ENCODE measurements at places on chromosomes 11 and 22.

GRCh38 chr22:26487996-26488395 is 4.3 kb downstream of the SRRD start:
- DNase-seq, result no peak

GRCh38 chr11:47270331-47271271 is 668 bp downstream of the MADD start:
- DNase-seq, result peak; percentile 58

DNA sequence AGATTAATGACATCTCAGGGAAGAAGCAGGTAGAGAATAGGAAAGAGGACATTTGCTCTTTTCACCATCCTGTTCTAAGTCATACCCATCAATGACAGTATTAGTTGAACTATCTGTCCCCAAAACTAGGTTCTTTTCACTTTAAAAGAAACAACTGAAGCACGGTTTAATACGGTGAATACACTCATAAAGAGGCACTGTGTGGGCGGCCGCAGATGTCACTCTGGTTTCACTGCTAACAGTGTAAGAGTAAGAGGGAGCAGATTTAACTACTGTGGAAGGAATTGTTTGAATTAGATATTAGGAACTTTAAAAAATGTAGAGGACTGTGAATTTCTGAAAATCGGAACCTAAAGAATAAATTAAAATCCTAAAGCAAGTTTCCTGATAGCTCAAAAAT is 49.5 kb downstream of the VSIG10L2 start:
- no peak for DNase-seq

GRCh38 chr11:121199516-121199915 is 93.1 kb upstream of the SC5D start:
- DNase-seq, result no peak

GRCh38 chr11:66048547-66049323 is at the start of gene GAL3ST3:
GAL3ST3 (minus strand) TSS chr11:66049161; CDS start chr11:66045415, 3,746 bp downstream.
- DNase-seq, result no peak

DNA sequence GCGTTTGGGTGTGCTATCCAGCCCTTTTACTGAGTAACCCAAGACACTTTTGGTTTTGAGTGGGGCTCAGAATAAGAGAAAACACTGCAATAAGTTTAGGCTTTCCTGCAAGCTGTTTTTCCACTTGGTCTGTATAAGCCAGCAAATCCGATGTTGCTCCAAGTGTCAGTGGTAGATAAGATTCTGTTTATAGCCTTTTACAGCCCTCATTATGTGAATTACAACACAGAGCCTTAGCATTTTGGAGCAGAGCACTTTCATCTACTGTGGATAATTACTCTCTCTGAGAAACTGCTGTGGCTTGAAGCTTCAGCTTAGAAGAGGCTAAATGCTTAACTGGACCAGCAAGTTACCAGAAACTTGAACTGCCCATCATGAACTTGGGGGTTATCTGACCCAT is 601.1 kb downstream of the JRKL start:
- DNase-seq, result no peak

DNA sequence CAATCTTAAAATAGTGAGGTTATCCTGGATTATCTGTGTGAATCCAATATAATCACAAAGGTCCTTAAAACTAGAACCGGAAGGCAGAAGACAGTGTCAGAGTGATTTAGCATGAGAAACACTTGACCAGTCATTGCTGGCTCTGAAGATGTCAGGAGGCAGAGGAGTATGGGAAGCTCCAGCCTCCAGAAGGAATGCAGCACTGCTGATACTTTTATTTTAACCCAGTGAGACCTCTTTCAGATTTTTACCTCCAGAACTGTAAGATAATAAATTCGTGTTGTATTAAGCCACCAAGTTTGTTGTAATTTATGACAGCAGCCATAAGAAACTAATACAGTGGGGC is 134.4 kb upstream of the ZC3H12C start:
- no peak for DNase-seq

GRCh38 chr11:65615950-65616574 is 486 bp downstream of the PCNX3 start:
- DNase-seq, result no peak

DNA sequence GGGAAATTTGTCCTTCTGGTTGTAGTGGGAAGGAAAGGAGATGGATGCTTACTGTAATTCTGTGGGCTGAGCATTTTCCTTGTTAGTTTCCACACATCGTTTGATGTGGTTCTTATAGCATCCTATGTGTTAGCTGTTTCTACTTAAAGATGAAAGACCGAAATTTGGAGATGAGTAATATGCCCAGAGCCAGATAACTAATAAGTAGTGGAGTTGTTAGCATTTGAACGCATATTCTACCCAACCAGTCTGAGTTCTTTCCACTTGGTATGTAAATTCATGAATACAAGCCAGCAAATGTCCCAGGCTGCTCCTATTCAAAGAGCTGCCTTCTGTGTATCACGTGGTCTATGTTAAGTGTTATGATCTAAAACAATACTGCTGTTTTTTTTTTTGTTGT is 14.6 kb downstream of the SPECC1L start:
- DNase-seq, result peak; percentile 66

GRCh38 chr11:94557421-94557820 is 9.7 kb upstream of the PIWIL4 start:
- peak; percentile 69 for DNase-seq

GRCh38 chr22:17847360-17848078 is 73.2 kb upstream of the BID start:
- no peak for DNase-seq

DNA sequence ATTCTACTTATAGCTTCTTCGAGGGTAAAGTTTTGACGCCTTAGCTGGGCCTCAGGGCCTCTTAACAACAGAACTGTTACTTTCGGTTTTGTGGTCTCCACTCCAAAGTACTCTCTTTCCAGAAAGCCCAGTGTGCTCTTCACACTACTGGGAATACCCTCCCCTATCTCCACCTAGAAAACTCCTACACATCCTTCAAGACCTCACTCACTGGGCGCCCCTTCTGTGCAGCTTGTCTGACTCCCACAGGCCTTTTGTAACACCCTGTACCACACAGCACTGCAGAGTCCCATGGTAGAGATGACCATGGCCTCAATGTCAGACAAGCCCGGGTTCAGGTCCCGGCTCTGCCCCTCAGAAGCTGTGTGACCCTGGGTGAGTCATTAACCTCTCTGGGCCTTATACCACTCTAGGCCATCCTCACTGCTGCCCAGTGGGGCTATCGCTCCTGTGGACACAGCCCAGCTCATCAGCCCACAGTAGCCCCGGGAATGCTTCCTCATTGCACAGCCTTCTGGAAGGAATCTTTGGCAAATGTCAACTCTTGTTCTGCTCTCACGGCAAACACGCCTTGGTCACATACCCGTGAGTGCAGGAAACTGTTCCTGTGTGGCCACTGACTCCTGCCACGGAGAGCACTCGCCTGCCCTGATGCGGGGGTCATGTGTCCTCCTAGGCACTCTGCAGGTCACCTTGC is 51.4 kb downstream of the SHISAL1 start:
- DNase-seq, result no peak

DNA sequence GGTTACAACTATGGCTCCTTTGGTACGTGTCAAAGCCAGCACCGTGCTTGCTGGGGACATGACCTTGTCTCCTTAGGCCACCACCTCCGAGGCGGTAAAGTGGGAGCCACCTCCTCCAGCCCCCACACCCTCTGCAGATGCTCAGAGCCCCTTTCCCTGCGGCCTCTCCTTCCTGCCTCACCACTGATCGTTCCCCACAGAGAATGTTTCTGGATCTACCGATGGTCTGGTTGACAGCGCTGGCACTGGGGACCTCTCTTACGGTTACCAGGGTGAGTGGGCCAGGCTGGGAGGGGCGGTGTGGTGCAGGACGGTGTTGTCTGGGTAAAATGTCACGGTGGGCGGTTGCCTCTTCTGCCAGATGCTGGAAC is 8.9 kb downstream of the SIDT2 start:
- DNase-seq, result no peak

- no peak for DNase-seq
Measured at GRCh38 chr22:24578355-24579257, 14.3 kb downstream of the LRRC75B start.

DNA sequence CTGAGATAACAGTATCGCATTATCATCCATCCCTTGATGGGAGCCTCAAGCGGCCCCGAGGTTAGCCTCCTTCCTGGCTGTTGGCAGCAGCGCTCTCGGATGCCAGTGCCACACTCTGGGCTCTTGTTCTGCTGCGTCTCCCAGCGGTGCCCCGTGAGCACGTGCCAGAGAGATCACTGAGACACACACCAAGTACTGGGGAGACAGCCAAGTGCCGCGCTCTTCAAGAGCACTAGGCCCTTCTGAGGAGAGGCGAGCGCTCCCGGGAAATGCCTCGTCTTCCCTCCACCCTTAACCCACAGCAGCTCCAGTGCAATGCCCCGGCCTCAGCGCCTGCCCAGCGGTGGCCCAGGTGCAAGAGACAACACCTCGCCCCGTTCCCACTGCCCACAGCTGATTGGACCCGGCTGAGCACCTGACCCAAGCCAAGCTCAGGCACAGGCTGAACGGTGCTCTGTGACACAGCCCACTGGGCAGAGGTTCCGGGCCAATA is 248.3 kb upstream of the NARS2 start:
- DNase-seq, result no peak

- DNase-seq, result no peak
Measured at GRCh38 chr11:94774345-94774744, 6.2 kb downstream of the AMOTL1 start.

GRCh38 chr11:121931748-121932352 is 184.2 kb downstream of the BLID start:
- DNase-seq, result no peak

- no peak for DNase-seq
Measured at GRCh38 chr11:75632450-75632849, 36.4 kb downstream of the MAP6 start.

- DNase-seq, result no peak
Measured at GRCh38 chr22:27116312-27117086, 459.1 kb downstream of the MIAT start.

DNA sequence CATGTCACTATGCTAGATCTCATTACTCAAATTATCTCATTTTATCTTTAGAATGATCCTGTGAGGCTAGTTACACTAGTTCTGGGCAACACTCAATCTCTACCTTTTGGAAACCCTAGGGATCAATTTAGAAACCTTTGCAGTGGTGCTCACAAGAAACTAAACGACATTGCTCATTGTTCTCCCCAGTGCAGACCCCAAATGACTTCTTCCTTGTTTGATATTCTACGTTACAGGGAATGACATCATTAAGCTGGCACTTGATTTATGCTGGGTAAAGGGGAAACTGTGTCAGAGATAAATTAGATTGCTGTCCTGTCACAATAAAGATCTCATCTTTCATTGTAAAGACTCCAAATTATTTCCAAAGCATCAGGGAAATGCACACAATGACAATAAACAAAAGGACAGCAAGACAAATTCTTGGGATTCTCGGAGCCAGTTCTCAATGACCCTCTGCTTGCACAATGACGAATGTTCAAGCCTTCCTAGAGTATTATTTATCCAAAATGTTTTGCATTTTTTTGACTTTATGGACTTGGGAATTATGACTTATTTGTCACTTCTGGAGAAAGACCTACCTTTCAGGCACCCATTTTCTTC is 1121.8 kb upstream of the TENM4 start:
- no peak for DNase-seq

Data from fibroblast of skin of scalp (primary cell).